Iris pigment epithelial cell (primary cell): ENCODE measurements at places on chromosomes 6 and 20.

GRCh38 chr6:30020626-30021025, 40.4 kb upstream of the POLR1H start:
- no peak for DNase-seq

GRCh38 chr20:40462566-40462965, 226.5 kb downstream of the MAFB start:
- no peak for DNase-seq

DNA sequence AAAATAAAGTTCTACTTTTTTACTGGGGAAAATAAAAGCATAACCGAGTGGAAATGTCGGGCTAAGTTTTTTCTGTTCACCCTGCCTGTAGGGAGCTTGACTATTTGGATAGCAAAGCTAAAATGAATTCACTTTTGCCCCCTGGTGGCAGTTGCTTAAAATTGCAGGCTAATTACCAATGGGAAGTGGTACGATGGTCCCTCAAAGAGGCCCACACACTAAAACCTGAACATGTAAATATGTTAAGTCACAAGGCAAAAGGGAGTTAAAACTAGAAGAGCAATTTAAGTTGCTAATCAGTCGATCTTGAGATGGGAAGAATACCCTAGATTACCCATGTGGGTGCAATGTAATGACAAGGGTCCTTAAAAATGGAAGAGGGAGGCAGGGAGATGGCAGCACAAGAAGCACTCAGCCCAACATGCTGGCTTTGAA, 916 bp upstream of the SUN5 start:
- peak; percentile 12 for DNase-seq

DNA sequence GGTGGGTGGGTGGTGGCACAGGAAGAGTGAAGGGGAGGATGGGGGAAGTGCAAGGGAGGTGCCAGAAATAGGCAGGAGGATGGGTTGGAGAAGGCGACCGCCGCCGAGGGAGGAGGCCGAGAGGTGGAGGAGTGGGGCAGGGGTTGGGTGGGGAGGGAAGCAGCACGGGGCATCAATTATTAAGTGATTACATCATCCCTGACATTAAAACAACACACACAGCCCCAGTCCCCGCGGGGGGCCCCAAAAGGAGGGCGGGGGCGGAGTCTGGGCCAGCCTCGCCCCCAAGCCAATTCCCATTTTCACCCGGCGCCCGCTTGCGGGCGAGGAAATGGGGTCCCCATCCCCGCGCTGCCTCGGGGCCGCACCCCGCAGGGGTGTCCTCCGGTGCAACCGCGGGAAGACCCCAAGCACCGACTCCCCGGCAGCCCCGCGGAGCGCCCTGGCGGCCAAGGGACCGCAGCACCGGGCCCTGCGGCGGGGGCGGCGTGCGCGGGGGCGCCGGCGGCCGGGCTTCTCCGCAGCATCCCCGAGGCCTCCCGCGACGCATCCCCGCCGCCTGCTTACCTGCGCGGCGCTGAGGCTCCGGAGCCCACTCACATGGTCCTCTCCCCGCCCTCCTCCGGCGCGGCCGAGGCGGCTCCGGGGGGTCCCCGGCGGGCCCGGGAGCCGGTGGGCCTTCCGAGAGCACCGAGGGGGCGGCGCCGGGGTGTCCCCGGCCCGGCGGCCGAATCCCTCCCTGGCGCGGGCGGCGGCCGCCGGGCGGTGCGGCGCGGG, 663 bp downstream of the FYN start:
- DNase-seq: peak; percentile 30
